ENCODE measurements at places on chromosomes 7 and 10.

DNA sequence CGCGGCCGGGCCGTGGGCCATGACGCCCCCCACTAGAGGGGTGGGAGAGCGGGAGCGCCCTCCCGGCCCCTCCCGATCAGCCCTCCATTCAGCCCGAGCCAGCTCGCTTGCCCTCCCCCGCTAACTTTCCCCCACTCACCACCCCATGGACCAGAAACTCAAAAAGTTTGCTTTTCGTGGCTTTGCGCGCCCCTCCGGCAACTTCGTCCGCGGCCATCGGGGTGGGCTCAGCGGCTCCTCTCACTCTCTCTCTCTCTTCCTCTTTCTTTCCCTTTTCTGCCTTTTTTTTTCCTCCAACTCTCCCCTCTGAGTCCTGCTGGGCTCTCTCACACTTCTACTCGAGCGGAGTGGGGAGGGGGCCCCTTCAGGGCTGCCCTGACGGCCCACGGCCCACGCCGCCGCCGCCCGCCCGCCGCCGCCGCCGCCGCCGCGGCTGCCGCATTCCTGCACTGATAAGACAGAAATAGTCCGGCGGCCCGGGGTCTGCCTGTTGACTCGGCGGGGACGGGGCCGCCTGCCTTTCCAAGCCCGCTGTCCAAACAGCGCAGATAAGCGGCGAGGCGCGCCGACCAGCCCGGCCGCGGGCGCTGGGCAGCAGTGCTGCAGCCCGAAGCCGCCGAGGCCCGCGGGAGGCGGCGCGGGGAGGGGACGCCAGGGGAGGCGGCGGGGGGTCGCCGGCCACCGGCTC lies at the start of gene SMARCD3:
TSS of gene SMARCD3 (minus strand) at position 349 of the 688 bp plus-strand sequence. CDS start at position 217, 132 bp downstream.
- DNase-seq = no peak

GRCh38 chr10:25014579-25014978 lies 1.4 kb downstream of the ENKUR start:
- DNase-seq = no peak

- no peak for DNase-seq
These were observed 78.7 kb downstream of the ATXN7L1 start for GRCh38 chr7:105797652-105798051.

- DNase-seq = no peak
These were observed 180.1 kb downstream of the MAD1L1 start for GRCh38 chr7:2052657-2053048.

GRCh38 chr7:47093320-47094234 lies 488.3 kb downstream of the TNS3 start:
- DNase-seq = no peak

- no peak for DNase-seq
These were observed 325.9 kb downstream of the TNS3 start for GRCh38 chr7:47256016-47256415.

- no peak for DNase-seq
These were observed 473.5 kb upstream of the SEMA3A start for GRCh38 chr7:84668116-84668515.

DNA sequence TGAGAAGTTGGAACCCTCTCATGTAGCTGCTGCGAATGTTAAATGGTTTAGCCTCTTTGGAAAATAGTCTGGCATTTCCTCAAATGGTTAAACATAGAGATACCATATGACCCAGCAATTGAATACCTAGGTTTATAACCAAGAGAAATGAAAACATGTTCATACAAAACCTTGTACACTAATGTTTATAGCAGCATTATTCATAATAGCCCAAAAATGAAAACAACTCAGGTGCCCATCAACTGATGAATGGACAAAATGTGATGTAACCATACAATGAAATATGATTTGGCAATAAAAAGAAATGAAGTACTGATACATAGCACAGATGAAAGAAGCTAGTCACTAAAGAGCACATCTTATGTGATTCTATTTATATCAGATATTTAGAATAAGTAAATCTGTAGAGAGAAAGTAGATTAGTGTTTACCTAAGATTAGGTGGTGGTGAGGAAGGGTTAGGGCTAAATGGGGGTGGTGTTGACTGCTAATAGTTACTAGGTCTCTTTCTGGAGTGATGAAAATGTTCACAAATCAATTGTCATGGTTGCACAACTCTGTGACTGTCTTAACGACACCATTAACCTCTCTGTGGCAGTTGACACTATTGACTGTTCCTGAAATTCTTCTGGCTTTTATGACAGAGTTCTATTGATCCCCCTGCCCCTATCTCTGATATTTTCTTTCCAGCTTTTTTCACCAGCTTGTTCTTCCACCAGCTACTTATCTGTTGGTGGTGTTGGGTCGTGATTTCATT lies 35.2 kb downstream of the VCL start:
- no peak for DNase-seq

- DNase-seq = no peak
These were observed 3.2 kb downstream of the TSPAN33 start for GRCh38 chr7:129147731-129148130.

GRCh38 chr10:3803927-3804741 lies 19.1 kb upstream of the KLF6 start:
- no peak for DNase-seq

DNA sequence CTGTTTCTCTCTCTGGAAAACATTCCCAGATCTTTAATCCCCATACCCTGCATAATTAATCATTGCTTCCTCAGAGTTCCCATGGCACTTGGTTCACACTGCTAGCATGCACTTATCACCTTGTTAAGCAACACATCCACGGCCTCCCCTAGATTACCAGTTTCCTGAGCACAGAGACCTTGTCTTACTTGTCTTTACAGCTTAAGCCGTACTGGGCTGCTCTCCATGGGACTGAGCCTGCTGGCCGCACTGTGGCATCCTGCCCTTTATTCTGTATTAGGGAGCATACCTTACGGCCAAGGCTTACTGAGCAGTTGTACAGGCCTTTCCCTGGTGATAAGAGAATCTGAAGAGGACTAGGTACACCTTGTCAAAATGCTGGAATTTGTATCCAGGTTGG lies 190.2 kb downstream of the REEP3 start:
- DNase-seq = no peak

- no peak for DNase-seq
These were observed 2.8 kb upstream of the TECTB start for GRCh38 chr10:112280205-112280921.

GRCh38 chr10:26314265-26315013 lies 97.9 kb downstream of the GAD2 start:
- DNase-seq = no peak

GRCh38 chr7:32415936-32416335 lies 74.2 kb downstream of the LSM5 start:
- DNase-seq = no peak

DNA sequence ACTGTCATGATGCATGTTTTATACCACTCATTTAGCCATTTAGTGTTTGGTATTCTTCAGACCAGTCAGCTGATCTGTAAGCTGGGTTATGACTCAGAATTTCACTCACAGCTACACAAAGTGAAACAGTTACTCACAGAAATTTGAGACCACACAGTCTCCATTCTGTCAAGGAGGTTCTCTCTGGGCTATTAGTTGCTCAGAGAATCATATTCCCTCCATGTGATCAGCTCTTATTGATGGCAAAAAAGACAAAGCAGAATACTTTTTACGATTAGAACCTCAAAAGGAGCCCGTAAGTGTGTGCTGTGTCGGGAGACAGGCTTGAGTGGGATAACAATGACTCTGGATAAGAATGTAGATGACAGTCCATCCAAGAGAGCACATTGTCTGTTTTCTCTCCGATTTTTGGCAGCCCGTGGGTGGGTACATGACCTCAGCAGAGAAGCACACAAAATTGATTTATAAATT lies 277.6 kb upstream of the SORCS1 start:
- DNase-seq = no peak

GRCh38 chr10:73818402-73818801 lies 7.0 kb upstream of the NDST2 start:
- DNase-seq = no peak

DNA sequence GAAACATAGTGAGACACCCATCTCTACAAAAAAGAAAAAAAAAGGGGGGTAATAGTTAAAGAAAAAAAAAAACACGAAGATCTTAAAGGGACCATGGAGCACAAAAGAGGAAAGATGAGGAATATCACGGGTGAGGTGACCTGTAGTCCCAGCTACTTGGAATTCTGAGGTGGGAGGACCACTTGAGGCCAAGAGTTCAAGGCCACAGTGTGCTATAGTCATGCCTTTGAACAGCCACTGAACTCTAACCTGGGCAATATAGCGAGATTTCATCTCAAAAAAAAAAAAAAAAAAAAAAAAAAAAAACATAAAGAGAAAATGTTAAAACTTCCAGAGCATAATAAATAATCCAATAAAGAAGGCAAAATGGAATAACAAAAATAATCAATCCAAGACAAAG lies 23.6 kb downstream of the AKR1D1 start:
- DNase-seq = no peak

DNA sequence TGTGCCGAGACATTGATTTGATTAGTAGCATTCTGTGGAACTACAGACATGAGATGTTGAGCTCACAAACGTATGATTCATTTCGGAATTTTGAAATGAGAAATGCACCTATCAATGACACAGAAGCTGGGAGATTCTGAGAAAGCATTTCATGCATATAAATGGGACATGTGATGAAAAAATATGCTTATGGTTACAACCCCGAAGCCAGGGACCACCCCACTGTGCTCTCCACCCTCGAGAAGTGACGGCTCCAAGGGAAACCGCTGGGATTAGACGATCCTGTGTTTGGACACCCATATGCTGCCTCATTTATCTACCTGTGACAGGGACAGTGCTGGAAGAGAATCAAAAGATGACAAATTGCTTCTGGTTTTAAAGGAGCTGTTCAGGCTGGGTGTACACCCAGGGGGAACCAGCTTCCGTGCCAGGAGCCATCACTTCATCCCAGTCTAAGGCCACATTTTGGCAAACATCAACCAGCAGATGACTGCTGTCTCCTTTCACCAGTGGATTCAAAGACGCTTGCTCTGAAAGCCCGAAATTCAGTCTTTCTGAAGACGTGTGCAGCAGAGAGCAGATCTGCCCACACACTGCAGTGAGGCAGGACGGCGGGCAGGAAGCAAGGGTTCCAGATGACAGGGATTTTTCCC lies 109.9 kb downstream of the ATXN7L1 start:
- DNase-seq = no peak

GRCh38 chr7:140752533-140752932 lies 56.0 kb downstream of the NDUFB2 start:
- no peak for DNase-seq

- DNase-seq = no peak
These were observed 259.6 kb upstream of the PLXDC2 start for GRCh38 chr10:19556666-19557065.

DNA sequence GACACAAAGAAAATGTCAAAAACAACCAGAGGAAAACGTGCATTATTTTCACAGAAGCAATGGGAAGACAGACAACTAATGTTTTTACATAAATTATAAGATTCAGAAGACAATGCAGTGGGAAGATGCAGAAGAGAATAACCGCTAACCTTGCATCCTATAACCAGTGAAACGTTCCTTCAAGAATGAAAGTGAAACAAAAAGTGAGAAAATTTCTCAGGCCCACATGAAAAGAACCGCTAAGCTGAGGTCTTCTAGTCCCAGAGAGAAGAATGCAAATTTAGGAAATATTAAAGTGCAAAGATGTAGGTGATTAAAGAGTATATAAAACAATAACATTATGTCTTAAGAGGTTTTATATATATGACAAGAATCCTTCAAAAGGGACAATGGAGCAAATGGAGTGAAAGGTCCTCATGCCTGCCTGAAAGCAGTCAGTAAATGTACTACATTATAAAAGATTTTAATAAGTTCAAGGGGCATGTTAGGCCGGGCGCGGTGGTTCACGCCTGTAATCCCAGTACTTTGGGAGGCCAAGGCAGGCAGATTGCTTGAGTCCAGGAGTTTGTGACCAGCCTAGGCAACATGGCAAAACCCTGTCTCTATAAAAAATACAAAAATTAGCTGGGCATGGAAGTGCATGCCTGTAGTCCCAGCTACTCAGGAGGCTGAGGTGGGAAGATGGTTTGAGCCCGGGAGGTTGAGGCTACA lies 43.1 kb upstream of the DDC start:
- DNase-seq = no peak

- DNase-seq = no peak
These were observed 108.4 kb downstream of the C10orf105 start for GRCh38 chr10:71611131-71611530.

Measured in stimulated activated CD8-positive, alpha-beta memory T cell treated with anti-CD3 and anti-CD28 coated beads, Interleukin-4, amount 100 ng/mL, for 1 hour (primary cell).